ENCODE measurements at places on chromosomes 5 and 9.
A peak's percentile ranks its signal among the peaks of the same experiment; 100 is the strongest.

- DNase-seq = peak; percentile 38
Observed at GRCh38 chr9:130043654-130044623, 950 bp upstream of the FNBP1 start.

GRCh38 chr5:124461941-124462340, 284.5 kb downstream of the ZNF608 start:
- DNase-seq = no peak

DNA sequence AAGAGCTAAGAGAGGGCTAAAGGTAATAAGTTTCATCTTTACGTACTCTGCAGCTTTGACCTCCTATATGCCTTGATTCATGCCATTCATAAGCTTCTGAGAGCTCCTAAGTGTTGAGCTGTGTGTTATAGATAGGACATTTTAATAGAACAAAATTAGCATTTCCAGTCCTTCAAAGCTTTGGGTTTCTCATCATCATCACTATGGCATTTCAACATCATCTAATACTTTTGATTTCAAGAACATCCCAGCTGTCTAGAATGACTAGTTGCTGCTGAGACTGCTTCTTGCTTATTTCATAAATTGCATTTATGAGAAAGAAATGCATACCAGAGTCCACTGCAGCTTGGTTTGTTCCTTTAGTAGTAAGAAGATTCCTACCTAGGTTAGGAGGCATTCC, 201.7 kb downstream of the SGCD start:
- DNase-seq = no peak

DNA sequence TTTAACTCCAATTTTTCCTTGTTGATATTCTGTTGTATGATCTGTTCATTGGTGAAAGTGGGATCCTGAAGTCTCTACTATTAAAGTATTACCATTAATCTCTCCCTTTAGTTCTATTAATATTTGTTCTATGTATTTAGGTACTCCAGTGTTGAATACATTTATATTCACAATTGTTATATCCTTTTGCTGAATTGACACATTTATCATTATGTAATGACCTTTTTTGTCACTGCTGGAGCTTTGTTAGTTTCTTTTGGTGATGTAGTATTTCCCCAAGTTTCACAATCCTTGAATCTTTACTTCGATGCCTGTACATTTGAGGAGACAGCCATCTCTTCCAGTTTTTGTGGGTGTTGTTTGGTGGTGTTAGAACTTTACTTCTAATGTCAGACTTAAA, 53.7 kb upstream of the PPP3R2 start:
- DNase-seq = no peak

GRCh38 chr9:133799716-133800115, 61.6 kb upstream of the SARDH start:
- no peak for DNase-seq

GRCh38 chr5:78806544-78806943, 158.0 kb upstream of the LHFPL2 start:
- peak; percentile 68 for DNase-seq

DNA sequence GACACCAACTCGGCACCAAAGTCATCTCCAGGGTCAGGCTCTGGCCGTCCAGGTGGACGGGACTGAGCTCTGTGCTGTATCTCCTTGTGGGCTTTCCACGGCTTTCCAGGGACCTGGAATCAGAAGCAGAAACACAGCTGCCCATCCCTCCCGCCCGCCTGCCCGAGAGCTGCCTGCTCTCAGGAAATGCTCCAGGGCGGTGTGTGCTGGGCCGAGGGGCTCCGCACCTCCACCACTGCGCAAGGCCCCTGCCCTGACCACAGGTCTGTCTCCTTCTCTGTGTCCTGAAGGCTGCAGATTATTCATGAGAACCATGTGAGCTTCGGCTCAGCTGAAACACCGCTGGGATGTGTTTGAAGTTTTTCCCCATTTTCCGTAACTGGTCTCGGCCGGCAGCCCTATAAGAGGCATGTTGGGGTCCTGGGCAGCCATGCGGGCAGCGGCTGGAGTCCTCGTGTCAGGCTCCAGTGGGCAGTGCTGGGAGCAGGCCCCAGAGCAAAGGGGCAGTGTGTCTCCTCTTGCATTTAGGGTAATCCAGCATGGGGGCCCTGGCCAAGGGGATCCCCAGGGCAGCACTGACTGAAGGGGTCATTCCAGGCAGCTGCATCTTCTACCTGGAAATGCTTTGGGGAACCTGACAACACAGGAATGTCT, 22.8 kb downstream of the NKD2 start:
- no peak for DNase-seq

DNA sequence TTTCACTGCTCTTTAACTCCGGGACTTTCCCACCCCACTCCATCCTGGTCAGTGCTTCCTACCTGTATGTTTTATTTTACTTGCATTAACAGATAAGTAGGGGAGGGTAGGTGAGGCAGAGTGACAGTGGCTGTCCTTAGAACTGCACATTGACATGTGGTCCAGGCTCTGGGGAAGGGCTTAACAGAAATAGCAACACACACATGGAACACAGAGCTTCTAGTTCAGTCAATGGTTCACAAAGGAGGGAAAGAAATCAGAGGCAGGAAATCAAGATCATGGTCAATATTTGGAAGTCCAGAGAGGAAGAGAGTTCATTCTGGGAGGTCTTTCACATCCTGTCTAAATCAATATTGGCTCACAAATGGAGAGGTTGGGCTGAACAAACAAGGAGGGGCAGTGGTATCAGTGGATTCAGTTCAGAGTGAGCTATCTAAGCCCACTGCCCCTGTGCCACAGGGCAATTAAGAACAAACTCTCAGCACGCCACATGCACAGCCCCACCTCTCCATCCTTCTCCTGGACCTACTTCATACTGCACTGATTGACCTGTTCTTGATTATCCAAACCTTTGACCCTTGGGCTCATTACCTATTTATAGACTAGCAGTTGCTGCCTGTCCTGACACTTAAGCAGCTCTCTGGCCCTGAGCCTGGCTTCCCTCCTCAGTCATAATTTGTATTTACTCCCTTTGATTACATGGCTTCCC, 6.2 kb upstream of the VPS13A start:
- no peak for DNase-seq

- DNase-seq = no peak
Observed at GRCh38 chr5:73763300-73764032, 137.5 kb downstream of the ARHGEF28 start.

GRCh38 chr9:86885232-86885631, 62.1 kb downstream of the GAS1 start:
- DNase-seq = no peak

DNA sequence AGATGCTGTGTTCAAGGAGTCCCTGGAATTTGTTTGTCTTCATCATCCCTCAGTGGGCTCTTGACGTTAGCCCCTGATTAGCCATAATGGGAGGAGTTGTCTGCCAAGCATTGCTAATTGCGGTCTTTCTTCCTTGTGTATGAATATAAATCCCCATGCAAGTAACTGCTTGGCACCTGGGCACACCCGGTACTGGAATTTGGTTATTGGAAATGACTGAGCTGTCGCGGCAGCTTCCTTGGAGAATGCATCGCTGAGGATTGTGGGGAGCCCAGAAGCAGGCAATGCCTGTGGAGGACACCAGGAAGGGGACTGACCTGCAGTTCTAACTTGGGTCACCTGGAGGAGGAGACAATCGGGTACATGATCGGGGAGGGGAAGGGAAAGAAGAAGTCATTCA, 53.3 kb upstream of the CTSL start:
- no peak for DNase-seq

GRCh38 chr5:89407054-89407453, 524.1 kb upstream of the MEF2C start:
- no peak for DNase-seq

GRCh38 chr9:94829380-94830070, 103.0 kb downstream of the AOPEP start:
- DNase-seq = no peak

GRCh38 chr5:55227664-55228430, 732 bp upstream of the MCIDAS start:
- DNase-seq = peak; percentile 17

DNA sequence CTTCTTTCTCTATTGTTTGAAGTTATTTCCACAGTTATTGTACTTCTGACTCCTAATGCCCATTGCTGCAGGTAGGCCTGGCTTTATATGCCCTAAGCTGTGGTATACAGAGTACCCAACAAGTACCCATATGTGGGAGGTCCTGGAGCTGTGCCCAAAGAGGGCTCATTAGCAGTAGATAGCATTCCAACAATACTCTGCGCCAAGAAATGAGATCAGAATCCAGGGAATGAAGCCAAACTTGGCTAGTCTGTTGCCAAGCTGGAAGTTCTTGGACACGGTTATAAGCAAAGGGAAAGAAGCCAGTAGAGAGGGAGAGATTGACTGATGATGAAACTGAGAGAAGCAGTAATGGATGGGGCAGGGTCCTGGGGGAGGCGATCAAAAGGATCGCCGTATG, 29.7 kb upstream of the FAM169A start:
- peak; percentile 50 for DNase-seq

DNA sequence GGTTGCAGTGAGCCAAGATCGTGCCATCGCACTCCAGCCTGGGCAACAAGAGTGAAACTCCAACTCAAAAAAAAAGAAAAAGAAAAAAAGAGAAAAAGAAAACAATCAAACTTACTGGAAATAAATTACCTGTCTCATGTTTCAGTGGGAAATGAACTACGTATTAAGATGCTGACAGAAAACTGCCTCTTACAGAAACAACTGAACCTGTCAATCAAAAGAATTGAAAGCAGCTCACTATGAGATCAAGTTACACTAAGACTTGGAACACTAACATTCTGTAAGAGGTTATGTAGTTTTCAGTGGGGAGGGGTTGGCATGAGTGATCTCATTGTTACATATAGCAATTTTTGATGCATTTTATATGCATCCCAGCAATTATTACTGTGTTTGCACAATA, 64.4 kb upstream of the SPATA31E1 start:
- no peak for DNase-seq

GRCh38 chr9:72856972-72857623, 95.8 kb downstream of the ALDH1A1 start:
- DNase-seq = peak; percentile 63

DNA sequence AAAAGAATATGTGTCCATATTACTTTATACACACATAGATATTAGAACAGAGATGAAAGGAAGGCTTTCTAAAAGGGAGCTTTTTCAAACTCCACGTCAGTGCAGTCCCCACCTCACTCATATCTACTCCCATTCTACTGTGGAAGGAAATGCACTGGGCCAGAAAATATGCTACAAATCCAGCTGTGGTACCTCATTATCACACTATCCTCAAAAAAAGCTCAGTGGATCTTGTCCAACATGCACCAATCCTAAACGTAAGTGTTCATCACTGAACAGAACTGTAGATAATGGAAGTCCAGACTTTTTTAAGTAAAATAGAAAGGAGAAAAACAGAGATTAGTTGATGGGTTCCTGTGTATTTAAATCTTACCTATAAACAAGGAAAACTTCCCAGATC, 27.9 kb downstream of the TRPM6 start:
- no peak for DNase-seq

GRCh38 chr5:55231029-55231918, 2.1 kb downstream of the CCNO start:
- peak; percentile 33 for DNase-seq

DNA sequence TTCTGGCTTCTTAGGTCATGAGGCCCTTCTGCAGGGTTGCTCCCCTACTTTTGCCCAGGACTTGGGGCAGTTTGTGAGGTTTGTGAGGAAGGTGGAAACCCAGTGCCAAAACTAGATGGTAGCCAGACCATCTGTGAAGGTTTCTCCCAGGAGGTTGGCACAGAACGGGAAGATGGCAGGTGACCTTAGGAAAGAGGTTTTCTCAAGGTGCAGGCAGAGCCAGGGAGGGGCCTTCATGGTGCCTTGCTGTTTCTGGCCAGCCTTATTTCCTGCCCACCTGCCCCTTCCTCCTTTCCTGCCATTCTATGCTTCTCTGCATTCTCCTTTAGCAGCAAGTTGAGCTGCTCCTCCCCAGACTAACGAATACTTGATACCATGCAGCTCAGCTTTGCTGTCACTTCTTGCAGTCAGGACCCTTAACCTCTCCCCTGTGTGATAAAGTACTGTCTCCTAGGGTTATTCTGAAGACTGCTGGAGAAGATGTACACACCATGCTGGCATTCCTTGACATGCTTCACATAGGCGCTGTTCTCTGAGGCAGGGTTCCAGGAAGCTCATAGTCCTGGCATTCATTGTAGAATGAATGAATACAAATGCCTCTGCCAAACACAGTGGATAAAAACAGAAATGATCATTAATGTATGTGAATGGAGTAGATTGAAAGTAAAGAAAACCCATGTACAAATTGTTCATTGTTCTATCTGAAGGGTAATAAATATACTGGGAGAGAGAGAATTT, 154.3 kb downstream of the KDM4C start:
- DNase-seq = no peak

- no peak for DNase-seq
Observed at GRCh38 chr5:111172504-111172903, 51.7 kb upstream of the CAMK4 start.
